Activated T-cell treated with anti-CD3 and anti-CD28 coated beads for 1 hour (primary cell): ENCODE measurements at places on chromosomes 3 and 15.
A peak's percentile ranks its signal among the peaks of the same experiment; 100 is the strongest.

DNA sequence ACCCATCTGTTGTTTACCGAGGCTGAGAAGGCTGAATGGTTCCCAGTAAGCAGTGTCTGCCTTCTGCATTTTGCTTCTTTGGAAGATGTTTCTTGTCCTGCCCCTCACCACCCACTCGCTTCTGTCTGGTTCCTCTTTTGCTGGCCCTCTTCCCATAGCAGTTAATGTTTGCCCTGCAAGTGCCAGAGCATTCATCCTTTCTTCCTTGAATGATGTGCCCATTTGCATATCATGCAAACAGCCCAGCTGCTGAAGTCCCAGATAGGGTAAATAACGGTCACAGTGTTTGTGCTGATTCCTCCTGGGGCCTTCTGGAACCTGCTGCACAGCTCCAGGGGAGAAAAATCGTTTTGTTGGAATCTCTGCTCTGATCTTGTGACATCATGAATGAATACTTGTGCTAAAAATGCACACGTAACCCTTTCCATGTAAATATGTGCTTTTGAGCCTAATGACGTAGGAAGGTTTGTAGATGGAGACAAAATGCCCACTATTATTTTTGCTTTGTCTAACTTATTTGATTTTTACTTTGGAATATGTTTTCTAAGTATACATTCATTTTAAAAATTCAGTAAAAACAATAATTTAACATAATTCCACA lies 381.0 kb downstream of the SOX2 start:
- DNase-seq, result no peak

DNA sequence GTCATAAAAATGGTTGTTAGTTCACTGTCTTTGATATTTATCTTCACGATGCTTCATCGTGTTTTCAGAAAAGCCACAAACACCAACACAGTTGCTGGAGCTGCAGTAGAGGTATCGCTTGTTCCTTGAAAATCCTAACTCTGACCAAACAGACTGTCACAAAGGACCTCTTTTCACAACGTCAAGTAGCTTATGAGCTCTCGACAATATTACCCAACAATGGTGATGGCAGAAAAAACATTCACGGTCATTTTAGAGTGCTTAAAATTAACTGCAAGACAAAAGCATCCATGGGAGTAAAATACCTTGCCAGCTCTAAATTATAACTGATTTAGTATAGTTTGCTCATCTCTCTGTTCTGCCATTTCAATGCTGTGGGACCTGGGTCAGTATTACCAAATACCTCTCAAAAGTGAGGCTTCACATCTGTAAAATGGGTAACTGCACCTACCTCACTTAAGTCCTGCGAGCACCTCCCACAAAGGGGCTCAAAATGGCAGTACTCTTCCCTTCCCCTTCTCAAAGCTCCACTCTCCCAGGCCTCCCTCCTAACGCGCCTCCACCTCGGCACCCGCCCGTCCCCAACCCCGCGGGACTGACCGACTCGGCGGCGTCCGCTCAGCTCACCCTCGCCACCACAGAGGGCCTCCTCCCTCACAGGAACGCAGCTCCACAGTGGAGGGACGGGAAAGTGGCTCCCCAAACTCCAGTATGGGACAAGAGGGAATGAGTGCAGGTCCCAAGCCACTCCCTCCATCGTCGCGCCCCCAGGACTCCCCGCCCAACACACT lies 546 bp downstream of the TRIM59 start:
- no peak for DNase-seq

DNA sequence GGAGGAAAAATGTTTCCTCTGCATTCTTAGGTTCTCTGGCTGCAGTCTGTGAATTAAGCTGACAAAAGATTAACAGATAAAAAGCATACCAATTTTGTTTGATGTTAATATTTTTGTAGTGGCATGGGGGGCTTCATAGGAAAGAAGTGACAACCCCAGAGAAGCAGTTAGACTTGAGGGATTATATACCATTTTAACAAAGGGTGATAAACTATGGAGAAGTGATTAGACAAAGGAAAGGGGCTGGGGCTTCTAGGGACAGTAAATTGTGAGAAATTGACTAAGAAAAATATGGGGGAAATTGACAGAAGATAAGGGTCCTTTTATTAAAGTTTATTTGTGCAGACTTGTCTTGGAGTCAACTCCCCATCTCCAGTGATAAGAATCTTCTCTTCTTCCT lies 55.7 kb upstream of the NR2E3 start:
- DNase-seq, result no peak

- no peak for DNase-seq
Measured at GRCh38 chr15:85620690-85621049, 174.1 kb downstream of the KLHL25 start.

- no peak for DNase-seq
Measured at GRCh38 chr3:17065315-17065714, 180.6 kb downstream of the PLCL2 start.

- no peak for DNase-seq
Measured at GRCh38 chr3:16632395-16632794, 27.2 kb upstream of the DAZL start.

- no peak for DNase-seq
Measured at GRCh38 chr3:14424711-14425580, 22.5 kb downstream of the SLC6A6 start.

DNA sequence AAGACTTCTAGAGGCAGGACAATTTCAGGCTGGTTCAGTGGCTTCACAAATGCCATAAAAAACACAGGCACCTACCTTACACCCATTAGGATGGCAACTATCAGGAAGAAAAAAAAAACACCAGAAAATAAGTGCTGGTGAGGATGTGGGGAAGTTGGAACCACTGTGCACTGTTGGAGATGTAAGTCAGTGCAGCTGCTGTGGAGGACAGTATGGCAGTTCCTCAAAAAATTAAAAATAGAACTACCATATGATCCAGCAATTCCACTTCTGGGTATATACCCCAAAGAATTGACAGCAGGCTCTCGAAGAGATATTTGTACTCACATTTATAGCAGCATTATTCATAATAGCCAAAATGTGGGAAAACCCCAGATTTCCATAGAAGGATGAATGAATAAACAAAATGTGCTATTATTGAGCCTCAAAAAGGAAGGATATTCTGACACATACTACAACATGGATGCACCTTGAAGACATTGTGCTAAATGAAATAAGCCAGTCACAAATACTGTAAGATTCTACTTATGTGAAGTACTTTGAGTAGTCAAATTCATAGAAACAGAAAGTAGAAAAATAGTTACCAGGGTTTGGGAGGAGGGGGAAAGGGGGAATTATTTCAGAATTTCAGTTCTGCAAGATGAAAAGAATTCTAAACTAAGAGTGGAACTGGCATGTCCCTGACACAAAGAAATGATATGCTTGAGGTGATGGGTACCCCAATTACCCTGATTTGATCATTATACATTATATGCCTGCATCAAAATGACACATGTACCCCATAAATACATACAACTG lies 40.9 kb downstream of the NR1D2 start:
- no peak for DNase-seq

GRCh38 chr3:191269289-191270085 lies 59.7 kb upstream of the CCDC50 start:
- DNase-seq, result no peak

DNA sequence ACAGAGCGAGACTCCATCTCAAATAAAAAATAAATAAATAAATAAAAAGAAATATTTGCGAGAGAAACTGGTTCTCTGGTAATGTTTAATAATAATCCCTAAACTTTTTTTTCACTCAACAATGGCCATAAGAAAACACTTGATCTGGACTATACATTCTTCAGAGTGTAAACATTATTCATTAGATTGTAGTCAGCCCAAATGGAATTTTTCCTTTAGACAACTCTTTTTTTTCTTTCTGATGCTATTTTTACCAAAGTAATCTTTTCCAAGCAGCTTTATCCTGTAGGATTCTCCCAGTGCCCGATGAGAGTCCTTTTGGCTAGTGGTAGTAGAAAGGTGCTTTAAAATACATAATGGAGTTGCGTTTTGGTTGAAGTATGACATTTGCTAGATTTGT lies 90.4 kb downstream of the NEDD4 start:
- DNase-seq, result no peak

- no peak for DNase-seq
Measured at GRCh38 chr3:4809922-4810321, 169.3 kb upstream of the BHLHE40 start.

GRCh38 chr3:3192286-3192675 lies 12.8 kb upstream of the CRBN start:
- no peak for DNase-seq

GRCh38 chr15:97874139-97874538 lies 86.4 kb upstream of the ARRDC4 start:
- DNase-seq, result no peak

- no peak for DNase-seq
Measured at GRCh38 chr3:34140616-34141015, 342.2 kb downstream of the PDCD6IP start.

GRCh38 chr15:89075846-89076245 lies 12.4 kb upstream of the ABHD2 start:
- no peak for DNase-seq

- no peak for DNase-seq
Measured at GRCh38 chr15:81195339-81195864, 1.3 kb upstream of the IL16 start.

DNA sequence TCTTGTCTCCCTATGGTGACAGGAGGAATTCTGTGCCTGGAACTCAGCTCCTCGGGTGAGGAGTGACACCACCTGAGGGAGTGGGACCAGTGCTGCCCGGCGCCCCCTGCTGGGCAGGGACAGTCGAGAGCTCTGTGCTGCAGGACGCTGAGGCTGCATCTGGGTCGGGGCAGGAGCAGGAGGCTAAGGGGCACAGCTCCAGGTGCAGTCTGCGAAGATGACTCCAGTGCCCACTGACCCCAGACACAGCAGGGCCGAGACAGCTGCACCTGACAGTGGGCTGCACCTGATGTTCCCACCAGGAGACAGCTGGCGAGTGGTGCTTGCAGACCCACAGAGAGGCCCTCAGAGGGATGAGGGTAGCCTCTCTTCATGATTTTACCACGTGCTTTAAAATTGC lies 152.9 kb downstream of the ATP10A start:
- peak; percentile 41 for DNase-seq

GRCh38 chr3:18086078-18086477 lies 339.1 kb downstream of the SATB1 start:
- DNase-seq, result no peak

DNA sequence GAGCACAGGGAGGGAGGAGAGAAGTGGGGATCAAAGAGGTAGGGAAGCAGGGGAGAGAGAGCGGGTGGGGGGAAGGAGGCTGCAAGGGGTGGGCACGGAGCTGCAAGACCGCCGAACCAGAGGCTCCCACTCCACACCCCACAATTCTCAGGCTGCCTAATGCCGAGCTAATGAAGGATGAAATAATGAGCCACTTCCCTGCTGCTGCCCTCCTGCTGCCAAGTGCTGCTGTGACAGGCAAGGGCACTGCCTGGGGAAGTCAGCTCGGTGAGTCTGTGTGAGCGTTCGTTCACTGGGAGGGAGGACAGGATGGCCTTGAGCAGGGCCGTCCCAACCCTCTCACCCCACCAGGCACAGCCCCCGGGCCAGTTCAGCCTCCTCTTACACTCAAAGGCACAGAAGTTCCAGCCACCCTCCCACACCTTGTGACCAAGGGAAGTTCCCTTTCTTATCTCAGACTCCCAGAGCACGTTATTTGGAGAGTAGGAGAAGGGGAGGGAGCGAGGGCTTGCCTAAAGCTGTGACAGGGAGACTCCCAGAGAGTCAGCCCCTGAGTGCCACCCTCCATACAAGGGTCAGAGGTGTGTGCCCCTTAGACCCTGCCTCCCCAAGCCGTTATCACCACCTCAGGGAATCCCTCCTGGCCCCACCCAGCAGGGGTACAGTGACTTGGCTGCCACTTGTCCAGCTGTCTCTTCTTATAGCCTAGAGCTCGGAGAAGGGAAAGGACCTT lies 12.4 kb downstream of the GLYCTK start:
- no peak for DNase-seq

DNA sequence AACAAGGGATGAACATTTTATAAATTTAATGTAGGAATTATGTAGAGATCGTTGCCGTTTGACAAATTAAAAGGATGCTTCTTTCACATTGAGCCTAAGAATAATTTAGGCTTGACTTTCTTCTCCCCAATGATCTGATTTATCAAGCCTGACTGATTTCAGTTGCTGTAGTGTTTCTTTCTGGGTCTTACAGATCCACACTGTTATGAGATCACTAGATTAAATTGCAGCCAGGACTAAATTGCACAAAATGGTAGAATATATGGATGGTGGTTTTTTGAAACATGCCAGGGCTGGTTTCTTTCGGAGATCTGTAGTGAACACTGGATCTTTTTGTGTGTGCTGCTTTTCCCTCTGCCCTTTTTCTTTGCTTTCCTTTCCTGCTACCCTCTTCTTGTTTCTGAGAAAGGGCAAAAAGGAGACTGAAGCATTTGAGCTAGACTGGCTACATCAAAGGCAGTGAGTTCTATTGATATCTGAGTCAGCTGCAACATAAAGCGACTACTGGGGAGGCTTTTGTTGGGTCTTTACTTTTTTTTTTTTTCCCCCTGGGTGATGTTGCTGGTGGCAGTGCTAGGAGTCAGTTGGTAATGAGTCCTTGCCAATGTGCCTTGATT lies 83.0 kb downstream of the AKAP13 start:
- no peak for DNase-seq

DNA sequence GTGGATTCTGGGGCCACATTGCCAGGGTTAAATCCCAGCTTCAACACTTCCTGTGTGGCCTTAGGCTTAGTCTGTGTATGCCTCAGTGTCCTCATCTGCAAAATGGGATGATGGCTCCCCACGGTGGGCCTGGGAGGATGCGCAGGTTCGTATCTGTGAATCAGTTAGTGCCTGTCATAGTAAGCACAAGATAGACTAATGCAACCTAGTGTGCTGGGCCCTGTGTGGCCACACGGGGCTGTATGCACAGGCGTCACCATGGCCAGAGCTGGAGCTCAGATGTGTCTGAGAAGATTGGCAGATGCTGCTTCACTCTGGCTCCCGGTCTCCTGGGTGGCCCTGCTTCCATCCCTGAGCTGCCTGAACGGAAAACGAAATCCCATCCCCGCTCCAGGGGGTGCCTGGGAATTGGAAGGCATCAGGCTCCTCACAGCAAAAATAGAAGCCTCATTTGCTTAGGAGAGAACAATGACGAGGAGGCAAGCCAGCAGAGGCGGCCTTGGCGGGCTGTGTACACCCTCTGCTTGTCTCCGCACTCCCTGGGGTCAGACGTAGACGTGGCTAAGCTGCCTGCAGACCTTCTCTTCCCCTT lies 103.6 kb downstream of the APBA2 start:
- DNase-seq, result no peak

DNA sequence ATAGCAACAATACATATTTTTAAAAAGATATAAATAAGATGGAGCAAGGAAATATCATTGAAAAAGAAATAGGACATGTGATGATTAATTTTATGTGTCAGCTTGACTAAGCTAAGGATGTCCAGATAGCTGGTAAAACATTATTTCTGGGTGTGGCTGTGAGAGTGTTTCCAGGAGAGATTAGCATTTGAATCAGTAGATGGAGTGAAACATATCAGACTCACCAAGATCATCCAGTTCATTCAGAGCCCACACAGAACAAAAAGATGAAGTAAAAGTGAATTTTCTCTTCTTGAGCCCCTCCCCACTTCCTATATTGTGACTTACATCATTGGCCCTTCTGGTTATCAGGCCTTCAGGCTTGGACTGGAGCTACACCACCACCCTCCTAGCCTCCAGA lies 61.6 kb upstream of the TUSC7 start:
- DNase-seq, result no peak

- DNase-seq, result no peak
Measured at GRCh38 chr3:13564751-13565560, 16.0 kb downstream of the FBLN2 start.
